Cardiac septum (tissue), 1 donor: ENCODE measurements at places on chromosomes 7 and 10.

DNA sequence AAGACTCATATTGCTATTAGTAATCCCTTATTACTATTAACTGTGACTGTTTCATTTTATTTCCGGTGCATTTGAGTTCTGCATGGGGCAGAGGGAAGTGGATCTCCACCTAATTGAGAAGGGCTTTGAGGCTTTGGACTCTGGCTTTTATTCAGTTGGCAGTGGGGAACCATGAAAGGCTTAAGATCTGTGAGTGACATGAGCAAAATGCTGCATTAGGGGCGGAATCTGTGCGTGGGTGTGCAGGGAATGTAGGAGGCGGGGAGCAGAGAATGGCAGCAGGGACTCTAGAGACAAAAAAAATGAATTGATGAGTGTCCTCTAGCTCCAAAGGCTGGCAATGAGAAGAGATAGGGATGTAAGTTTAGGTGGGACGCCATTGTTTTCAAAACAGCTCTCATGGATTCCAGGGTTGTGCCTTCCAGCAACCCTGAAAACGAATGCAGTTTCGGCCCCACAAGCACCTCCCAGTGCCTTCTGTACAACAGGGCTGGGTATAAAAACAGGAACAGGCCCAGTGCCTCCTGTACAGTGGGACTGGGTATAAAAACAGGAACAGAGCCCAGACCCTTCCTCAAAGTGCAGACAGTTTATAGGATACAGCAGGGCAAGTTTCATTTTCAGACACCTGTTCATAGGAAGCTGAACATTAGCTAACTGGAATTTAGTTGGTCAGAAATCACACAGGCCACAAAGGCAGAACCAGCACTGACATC is 663.3 kb upstream of the FOXK1 start:
- DNase-seq = no peak

DNA sequence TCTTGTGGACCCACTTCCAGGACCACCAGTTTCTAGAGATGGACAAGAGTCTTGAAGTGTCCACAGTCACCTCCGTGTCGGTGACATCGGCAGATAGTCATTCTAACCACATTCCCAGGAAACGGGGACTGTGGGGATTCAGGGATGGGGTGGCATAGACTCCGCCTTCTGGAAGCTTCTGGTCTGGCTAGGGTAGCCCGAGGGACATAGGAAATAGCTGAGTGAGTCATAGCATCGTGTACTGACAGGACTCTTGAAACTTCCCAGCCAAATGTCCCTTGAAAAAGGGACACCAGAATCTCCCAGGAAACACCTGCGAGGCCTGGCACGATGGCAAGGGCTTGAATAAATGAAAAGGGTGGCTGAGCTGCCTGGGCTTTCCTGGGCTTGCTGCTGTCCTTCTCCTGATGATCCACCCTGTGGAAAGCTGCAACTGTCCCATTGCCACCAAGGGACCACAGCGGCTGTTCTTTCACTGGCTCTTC is 84.1 kb upstream of the LRRC4 start:
- DNase-seq = no peak

GRCh38 chr7:53121374-53121773 is 85.9 kb downstream of the POM121L12 start:
- no peak for DNase-seq

DNA sequence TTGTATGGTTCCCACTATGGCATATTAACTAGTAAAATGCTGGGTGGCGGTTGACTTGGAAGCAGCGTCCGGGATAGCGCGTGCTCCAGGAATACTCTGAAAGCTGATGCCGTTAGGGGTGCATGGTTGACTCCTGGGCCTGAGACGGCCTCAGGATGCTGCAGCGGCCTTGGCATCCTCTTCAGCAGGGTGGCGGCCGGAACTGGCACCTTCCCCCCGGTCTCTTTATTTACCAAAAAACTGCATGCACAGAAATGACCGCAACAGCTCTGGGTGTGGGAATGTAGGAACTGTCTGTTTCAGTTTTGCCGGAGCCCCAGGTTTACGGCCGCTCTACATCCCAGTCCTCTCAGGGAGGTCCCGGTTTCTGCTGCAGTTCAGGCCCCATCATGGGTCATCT is 28.8 kb downstream of the PFKP start:
- no peak for DNase-seq

GRCh38 chr10:11831520-11831951 is 8.4 kb downstream of the PROSER2 start:
- DNase-seq = no peak

- no peak for DNase-seq
Measured at GRCh38 chr7:108328174-108328651, 128.0 kb downstream of the NRCAM start.

- no peak for DNase-seq
Measured at GRCh38 chr7:150417863-150418262, 32.6 kb upstream of the GIMAP8 start.

DNA sequence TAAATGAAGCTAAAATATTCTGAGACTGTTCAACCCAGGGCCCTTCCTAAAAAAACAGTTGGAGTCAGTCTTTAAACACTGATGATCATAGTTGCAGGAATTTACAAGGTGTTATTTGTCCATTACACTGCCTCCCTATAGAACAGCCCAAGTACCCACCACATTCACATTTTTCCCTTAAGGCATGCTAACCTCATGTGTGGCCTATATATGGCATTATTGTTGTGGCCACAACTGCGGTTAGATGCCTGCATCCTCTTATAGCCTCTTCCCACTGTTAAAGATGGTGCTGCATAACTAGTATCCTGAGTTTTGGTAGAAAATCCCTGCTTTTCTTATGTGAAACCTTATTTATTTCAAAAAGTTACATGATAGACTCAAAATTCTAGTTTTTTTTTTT is 287.9 kb upstream of the SEMA3A start:
- DNase-seq = no peak

- DNase-seq = no peak
Measured at GRCh38 chr7:131288450-131288849, 39.2 kb upstream of the MKLN1 start.

- DNase-seq = no peak
Measured at GRCh38 chr7:95871075-95871848, 98.9 kb downstream of the DYNC1I1 start.

GRCh38 chr10:86653987-86654386 is 360 bp upstream of the OPN4 start:
- DNase-seq = no peak

DNA sequence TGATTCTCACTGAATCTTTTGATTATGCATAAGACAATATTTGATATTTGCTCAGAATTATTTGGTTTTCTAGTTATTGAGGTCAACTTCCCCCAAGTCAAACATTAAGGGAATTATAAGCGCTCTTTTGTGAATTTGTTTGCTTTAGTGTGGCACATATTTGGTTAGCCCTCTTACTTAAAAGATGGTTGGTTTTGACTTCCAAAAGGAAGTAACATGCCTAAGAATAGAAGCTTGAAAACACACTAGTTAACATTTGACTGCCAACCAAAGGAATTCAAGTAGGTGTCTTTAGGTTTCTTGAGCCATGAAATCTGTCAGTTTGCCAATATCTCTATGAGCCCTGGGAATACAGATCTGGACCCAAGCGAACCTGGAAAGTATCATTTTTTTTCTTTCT is 24.9 kb downstream of the STEAP4 start:
- DNase-seq = no peak

- DNase-seq = no peak
Measured at GRCh38 chr7:132709971-132710567, 133.8 kb upstream of the PLXNA4 start.

DNA sequence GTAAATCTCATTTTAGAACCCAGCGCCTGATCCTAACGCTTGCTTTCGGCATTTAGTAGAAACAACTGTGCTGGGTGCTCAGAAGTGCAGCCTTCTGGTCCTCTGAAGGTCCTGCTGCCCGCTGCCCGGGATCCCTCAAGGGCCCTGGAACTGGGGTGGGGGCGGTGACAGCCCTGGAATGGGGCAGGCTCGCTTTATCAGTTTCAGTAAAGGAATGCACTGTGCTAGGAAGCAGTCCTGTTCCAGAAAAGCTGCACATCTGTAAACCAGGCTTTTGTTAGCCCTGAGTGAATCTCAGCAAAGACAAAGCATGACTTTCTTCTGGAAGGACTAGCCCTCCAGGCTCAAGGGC is 254.6 kb downstream of the TNS3 start:
- peak; percentile 76 for DNase-seq

- DNase-seq = no peak
Measured at GRCh38 chr7:108225531-108226181, 95.5 kb upstream of the LAMB4 start.

- DNase-seq = no peak
Measured at GRCh38 chr10:122786269-122786668, 59.4 kb downstream of the CUZD1 start.

GRCh38 chr7:156140896-156141295 is 328.6 kb upstream of the SHH start:
- no peak for DNase-seq

DNA sequence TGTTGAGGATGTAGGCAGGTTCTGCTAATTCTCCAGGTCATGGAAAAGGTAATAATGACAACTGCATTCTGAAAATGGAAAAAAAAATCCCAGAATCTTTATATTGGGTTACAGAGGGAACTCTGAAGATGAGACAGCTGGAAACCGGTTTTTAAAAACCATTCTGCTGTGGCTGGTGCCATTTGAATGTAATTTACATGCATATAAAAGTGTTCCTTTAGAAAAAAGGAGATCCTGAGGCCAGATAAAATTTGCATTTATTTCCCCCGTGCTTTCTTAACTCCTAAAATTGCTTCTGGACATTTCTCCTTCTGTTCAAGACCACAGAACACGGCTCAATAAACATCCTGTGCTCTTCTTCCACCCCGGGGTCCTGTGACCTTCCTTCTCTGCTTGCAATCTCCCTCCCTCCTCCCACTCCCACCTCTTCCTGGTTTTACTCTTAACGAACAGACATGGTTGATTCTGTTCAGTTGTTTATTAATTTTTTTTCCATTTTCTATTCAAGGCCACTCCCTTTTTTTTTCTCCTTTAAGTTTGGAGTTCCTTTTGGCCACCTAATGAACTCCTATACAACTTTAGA is 41.6 kb downstream of the SH2D4B start:
- DNase-seq = no peak

GRCh38 chr10:116838143-116838725 is 11.1 kb upstream of the ENO4 start:
- DNase-seq = no peak

GRCh38 chr7:144720149-144720548 is 115.7 kb downstream of the TPK1 start:
- DNase-seq = no peak

DNA sequence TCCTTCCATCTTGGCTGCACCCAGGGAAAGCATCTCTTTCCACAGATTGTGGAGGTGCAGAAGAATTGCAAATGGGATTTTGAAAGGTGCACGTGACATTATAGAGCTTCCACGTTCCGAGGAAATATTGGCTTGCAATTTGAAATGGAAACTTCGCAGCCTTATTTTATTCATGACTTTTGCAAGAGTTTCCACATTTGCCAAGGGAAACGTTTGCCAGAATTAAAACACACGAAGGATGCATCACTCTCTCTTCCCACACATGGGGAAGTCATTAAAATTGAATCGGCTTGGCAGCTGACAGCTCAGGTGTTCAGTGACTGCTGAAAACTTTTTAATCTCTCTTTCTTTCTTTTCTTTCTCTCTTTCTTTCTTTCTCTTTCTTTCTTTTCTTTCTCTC is 475.4 kb upstream of the IGFBP3 start:
- no peak for DNase-seq
